ENCODE measurements at places on chromosomes 11 and 22. TPM values are rescaled to one million over a fixed set of nuclear protein-coding genes. Genes with fewer than 3 reads are reported as not detected.

The NOX4 gene
- not detected for total RNA-seq

- no peak for DNase-seq
Observed at GRCh38 chr22:38694049-38694448, 6.7 kb downstream of the JOSD1 start.

DNA sequence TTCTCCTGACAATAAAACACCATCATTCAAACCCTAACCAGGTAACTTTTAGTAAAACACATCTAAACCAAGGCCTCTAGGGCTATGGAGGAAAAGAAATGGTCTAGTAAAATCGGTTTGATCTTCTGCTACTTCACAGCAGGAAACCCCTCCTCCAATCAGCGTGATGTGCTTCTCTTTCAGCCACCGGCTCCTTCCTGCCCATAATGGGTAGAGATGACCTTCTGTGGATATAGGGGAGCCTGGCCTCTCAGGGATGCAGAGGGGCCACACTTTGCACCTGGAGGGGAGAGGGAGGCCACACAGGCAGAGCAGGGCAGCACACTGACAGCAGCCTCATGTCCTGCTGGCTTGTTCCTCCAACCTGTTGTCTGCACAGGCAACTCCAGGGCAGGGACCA lies 6.9 kb downstream of the EHD1 start:
- no peak for DNase-seq

DNA sequence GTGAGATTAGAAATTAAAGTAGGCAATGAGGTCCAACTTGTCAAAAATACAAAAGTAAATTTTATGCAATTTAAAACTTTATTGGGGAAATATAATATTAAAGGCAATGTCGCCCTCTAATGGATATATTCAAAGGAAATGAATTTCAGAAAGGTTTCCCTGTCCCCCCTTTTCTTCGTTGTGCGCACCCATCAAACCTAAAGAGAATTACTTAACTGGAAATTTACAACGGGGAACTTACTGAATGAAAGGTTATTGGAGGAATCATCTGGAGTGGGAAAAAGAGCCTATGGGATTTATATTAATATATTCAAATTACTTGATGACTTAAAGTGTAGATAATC lies 1.7 kb upstream of the ABTB2 start:
- no peak for DNase-seq

GRCh38 chr11:61007956-61008896 lies 36.7 kb downstream of the CD6 start:
- no peak for DNase-seq
